ENCODE measurements at places on chromosomes 12 and 14.

GRCh38 chr12:3881281-3881950 is 8.2 kb upstream of the PARP11 start:
- no peak for DNase-seq

- DNase-seq = no peak
Observed at GRCh38 chr14:104925214-104925854, 655 bp downstream of the PLD4 start.

DNA sequence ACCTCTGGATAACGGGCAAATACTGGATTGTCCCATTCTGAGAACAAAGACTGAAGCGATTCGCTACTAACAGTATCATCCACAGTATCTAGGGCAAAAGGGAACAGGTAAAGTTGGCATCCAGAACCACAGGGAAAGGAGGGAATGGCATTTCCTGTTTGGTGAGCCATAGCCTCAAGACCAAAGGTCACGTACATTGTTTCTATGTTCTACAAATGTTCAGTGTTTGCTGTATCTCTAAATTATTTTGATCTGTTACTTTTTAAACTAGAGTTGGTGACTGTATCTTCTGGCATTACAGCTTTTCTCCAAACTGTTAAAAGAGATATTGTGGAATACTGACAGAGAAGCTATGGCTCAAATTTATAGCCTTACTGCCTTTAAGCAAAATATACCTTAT is 9.7 kb downstream of the MLH3 start:
- DNase-seq = no peak

- no peak for DNase-seq
Observed at GRCh38 chr12:28844718-28845117, 304.4 kb upstream of the FAR2 start.

DNA sequence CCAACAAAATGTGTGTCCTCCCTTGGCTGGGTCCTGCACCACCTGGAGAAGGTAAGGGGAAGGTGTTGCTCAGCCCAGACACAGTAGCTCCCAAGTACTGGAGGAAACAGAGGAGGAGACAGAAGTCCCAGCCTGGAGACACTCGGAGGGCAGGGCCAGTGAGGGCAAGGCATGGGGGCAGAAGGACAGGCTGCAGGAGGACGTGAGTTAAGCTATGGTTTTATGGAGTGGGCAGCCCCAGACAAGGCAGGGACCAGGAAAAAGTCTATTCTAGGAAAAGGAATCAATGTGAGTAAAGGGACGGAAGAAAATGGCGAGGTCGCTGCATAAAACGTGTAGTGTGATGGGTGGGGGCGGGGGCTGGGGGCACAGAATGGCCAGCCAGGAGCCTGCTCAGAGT is 210.1 kb upstream of the DIO3 start:
- DNase-seq = no peak

GRCh38 chr14:101552786-101553231 is 8.5 kb upstream of the DIO3 start:
- DNase-seq = no peak

- peak; percentile 45 for DNase-seq
Observed at GRCh38 chr14:31937730-31938346, 139.3 kb upstream of the ARHGAP5 start.

GRCh38 chr12:53699678-53700025 is 23.8 kb upstream of the ATP5MC2 start:
- DNase-seq = no peak

DNA sequence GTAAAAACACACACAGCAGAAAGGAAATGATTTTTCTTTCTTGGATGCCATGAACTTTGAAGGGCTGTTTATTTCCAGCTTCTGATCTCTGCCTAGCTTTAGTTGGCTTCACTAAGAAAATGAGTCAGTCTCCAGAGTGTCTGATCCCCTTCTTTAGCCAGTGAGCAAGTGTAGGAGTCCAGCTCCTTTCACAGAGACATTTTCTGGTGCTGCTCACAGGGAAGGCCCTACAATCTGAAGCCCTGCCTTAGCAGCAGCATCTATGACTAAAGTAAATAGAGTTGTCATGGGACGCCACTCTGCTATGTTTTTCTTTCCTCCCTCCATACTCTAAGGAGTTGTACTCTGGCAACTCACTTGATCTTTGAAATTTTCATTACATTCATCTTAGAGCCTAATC is 103.5 kb downstream of the RPAP3 start:
- DNase-seq = no peak
